ENCODE measurements at places on chromosomes 1 and 21.

GRCh38 chr1:159187033-159187432, 15.6 kb downstream of the CADM3 start:
- DNase-seq, result no peak

DNA sequence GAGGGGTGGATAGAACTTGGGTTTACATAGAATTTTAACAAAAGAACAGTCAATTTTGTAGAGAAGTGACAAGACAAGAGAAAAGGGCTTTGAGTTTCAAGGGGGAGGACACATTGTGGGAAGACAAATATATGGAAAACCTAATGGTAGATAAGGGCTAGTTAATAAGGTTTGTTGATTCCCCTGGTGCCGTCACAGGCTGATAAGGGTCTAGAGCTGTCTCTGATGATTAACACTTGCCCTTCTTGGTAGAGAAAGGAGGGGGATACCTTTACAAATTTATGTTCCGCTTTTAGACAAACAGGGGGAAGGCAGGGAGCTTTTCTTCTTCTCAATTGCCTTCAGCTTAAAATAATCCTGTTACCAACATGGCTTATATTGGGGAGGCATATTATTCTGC, 124.3 kb downstream of the ETS2 start:
- no peak for DNase-seq

DNA sequence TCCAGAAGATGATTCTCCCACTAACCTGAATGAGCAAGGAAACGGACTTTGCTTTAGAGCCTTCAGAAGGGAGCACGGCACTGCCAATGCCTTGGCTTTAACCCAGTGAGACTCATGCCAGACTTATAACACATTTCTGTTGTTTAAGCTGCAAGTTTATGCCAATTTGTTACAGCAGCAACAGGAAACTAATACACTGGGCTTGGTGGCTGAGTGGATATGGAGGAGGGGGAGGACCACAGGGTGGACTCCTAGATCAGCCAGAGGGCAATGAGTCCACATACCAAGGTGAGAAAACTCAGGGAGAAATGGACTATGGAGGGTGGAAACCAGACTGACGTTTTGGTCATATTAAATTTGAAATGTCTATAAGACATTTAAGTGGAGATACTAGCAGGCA, 156.2 kb upstream of the KCNJ6 start:
- no peak for DNase-seq

GRCh38 chr1:168431882-168432281, 111.9 kb downstream of the XCL2 start:
- DNase-seq, result no peak

DNA sequence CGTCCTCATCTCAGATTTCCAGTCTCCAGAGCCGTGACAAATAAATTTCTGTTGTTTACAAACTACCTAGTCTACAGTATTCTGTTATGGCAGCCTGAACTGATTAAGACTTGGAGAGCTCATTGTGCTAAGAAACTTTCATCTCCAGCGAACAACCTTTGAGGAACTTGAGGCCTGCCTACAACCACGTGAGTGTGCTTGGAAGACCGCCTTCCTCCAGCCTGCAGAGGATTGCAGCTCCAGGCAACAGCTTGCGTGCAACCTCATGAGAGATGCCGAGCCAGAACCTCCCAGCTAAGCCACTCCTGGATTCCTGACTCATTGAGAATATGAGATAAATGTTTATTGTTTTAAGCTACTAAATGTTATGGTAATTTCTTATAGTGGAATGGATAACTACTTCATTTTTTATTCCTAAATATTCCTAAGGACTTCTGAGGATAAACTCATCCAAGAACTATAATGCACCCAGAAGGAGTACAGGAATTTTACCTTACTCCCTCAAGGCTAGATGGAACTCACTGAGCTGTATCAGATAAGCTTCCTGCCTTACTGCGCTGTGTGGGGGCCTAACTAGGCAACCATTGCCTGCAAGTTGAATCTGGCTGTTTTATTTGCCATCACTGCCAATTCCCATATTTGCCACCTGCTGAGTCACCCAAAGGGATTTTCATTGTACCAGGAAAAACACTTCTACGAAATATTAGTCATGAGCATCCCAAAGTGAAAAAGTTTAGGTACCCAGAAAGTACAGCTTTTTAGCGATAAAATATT, 17.6 kb downstream of the FAM177B start:
- no peak for DNase-seq

DNA sequence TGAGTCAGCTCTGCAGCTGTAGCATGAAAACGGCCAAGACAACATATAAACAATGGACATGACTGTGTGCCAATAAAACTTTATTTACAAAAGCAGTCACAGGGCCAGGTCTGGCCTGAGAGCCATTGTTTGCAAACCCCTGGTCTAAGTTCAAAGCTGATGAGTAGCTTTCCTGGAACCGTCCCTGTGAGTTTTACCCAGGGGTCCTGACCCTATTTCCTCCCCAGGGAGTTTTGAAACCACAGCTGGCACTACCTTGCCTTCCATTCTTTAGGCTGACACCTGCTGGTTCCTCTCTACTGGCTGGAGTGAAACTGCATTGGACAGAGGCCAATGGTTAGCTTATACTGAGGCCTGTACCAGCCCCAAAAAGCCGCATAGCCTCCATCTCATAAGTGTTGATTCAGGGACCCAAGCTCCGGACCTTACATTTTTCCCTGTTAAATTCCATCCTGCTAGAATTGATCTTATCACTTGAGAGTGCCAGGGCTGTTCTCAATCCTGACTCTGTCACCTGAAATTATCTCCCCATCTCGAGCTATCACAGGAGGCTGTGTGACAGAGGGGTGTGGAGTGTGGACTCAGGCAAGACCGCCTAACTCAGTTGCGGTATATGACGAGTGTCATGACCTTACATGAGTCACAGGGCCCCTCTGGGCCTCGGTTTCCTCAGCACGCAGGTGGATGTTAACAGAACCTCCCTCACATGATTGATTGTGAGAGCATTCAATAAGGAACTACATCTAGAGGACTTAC, 343.6 kb downstream of the NPHP4 start:
- DNase-seq, result no peak

- DNase-seq, result no peak
Observed at GRCh38 chr1:150362721-150363425, 1.1 kb upstream of the RPRD2 start.

DNA sequence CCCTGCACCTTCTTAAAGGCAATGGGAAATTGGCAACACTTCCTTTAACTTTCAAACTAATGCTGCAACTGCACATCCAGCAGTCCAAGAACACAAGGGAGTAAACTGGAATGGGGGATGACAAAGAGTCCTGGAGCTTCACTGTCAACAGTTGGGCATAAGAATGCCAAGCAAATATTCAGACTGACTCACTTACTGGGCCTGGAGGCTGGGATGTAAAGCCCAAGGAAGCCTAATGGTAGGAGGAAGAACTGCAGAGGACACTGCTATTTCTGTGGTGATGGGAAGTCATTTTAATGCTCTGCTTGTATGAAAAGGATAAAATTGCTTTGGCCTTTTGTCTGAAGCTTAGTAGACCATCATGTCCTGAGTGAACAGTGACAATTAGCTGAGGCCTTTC, 15.7 kb upstream of the DMRTA2 start:
- DNase-seq, result no peak

DNA sequence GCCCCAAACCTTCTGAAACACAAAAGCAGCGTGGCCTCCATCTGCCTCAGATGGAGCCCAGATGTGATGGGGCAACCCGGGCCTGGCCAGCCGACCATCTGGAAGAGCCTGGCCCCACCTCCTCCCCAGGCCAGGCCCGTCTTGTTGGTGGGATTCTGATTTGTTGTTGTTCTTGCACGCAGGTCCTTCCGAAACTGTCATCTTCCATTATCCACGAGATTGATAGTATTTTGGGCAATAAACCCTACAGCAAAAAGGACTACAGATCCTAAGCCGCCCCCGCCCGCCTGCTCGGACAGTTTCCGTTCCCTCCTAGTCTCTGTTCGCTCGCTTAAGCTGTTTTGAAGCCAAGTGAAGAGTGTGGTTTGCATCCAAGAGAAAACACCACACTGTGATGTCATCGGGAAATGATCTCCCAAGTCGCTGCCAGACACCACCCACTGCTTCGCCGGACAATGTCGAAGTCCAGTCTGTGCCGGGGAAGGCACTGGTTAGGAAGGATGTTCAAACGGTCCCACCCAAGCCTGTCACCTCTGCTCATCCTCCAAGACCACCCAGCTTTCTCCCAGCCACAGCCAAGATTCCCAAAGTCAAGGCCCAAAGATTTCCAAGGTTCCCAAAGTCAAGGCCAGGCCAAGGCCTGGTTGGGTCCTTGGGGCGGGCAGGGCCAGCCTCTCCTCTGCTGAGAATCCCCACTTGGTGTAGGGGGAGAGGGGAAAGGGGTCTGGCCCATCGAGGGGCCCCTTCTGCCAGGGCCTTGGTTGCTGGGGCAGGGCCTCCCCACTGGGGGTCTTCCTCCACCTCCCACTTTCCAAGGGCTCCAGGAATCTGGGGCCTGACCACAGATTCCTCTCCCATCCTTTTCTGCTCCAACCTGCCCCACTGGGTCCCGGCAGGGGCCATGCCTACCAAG, 52.9 kb downstream of the KCNAB2 start:
- no peak for DNase-seq

- DNase-seq, result no peak
Observed at GRCh38 chr1:220685879-220686278, 4.3 kb upstream of the C1orf115 start.

DNA sequence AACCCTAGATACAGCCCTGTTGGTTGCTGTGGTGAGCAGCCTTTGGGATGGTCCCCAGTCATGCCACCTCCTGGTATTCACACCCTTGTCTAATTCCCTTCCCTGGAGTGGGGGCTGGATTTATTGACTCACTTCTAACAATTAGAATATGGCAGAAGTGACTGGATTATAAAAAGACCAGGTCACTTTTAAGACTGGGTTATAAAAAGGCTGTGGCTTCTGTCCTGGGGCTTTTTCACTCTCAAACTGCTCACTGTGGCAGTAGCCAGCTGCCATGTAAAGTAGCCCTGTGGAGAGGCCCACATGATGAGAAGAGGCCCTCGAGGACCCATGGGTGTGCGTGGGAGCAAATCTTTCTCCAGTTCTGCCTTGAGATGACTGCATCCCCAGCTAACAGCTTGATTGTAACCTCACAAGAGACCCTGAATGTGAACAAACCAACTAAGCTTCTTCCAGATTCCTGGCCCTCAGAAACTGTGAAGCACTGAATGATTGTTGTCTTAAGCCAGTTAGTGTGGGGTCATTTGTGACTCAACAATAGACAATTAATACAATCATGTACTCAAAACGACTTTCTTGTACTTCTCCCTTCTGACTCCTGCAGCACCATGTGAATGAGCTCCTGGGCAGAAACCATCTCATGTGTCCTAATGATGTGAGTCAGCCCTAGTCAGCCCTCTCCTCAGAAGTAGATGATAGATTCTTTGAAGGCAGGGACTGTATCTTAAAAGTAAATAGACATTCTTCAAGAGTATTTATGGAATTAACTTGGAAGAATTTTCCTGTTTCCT, 234.9 kb downstream of the TNR start:
- no peak for DNase-seq

DNA sequence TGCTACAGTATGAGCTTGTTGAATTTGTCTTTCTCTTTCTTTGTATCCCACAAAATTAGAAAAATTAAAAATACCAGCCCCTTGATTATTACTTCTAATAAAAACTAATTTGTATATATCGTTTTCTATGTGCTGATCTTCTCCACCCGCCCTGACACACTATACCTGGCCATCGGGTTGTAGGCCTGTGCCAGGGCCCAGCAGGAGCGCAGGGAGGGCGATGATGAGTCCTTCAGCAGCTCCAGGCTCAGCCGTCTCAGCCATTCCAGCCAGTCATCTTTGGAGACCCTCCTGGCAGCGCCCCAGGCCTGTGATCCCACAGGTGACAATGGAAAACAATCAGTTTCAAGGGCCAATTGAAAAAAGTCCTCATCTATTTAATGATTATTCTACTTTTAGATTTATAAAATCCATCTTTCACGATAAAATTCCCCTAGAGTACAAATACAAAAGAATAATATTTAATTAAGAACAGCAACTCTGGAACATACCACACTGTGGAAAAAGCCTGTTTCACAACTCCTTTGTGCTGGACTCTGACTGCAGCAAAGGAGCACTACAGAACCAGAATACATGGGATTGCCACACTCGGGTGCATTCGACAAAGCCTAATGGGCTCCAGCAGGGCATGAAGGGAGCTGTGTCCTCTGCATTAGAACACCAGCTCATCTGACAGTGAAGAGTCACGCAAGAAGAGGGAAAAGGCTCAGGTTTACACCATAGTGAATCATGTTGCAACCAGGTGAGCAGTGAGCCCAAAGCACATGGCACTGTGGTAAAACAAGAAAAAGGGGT, 15.4 kb downstream of the ANGPTL7 start:
- no peak for DNase-seq

DNA sequence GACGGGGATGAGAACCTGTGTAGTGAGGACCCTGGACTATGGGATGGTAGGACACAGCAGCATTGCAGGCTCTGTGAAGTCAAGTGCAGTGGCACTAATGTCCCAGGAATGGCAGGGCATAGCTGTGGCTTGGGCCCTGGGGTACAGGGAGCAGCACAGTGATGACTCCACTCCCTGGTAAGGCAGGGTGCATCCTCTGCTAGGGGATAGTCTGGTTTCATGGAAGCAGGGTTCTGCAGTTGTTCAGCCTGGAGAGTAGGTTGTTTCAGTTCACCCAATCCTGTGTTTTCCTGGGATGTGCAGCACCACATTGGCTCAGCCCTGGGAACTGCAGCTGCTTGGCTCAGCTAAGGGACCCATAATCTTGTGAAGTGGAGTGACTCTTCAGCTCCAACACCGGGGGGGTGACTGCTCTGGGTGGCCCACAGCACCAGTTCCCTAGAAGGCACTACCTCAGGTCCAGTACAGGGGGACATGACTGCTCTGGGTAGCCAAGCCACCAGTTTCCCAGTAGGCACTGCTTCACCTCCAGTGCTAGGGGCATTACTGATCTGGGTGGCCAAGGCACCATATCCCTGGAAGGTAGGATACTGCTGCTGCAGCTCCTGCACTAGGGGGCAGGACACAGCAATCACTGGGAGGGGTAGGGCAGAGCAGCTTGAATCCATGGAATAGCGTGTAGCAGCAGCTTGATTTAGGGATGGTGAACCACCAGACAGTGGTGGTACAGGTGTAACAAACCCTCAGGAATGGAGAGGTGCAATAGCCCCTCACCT, 15.3 kb upstream of the C1orf185 start:
- no peak for DNase-seq

GRCh38 chr21:35438643-35439404, 389.7 kb upstream of the RUNX1 start:
- no peak for DNase-seq

GRCh38 chr1:207966521-207966920, 55.6 kb upstream of the CD34 start:
- no peak for DNase-seq

- no peak for DNase-seq
Observed at GRCh38 chr1:215005078-215005477, 77.5 kb upstream of the KCNK2 start.

DNA sequence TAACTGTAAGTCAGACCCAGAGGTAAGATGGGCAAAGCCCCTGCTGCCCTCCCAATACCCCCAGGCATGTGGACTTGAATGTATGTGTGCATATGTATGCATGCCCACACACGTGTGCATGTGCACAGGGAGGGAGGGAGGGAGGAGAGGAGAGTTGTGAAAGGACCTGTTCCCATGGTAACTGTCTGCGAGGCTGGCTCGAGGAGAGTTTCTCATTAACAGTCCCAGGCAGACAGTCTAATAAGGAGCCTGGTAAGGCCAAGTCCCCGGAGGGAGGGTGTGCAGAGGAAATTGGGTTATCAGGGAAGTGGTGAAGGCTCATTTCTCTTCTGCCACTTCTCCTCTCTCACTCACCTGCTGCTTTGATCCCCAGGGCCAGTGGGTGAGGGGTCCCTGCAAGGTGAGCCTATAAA, 74.9 kb downstream of the NFASC start:
- DNase-seq, result no peak

GRCh38 chr1:238115852-238116251, 225.1 kb upstream of the ZP4 start:
- no peak for DNase-seq
